ENCODE measurements at places on chromosomes 2 and 18.
A peak's percentile ranks its signal among the peaks of the same experiment; 100 is the strongest.

DNA sequence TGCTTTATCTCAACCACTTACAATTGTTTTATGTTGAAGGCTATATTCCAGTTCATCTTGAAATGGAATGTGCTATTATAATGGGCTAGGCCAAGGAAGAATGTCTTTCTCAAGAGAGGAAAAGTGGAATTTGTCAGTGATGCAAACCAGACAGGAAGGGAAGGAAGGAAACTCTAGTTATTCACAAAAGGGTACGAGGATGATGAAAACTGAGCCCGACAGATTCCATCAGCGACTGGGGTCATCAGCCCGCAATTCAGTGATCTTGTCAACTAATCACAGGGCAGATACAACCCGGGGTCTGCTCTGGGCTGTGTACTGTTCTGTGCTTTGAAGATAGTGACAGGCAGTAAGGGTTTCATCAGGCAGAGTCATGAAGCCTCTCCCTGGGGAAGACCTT is 23.4 kb upstream of the LYPD6 start:
- no peak for DNase-seq

DNA sequence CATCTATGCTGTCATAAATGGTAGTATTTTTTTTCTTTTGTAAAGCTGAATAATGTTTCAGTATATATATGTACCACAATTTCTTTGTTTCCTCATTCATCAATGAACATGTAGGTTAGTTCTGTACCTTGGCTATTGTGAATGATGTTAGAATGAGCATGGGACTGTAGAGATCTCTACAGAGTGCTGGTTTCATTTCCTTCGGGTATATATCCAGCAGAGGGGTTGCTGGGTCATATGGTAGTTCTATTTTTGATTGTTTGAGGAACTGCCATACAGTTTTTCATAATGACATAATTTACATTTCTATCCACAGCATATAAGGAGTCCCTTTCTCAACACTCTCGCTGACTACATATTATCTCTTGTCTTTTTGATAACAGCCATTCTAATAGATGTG is 243.5 kb downstream of the CDH7 start:
- DNase-seq = no peak

- no peak for DNase-seq
These were observed 84.6 kb downstream of the FBXO15 start for GRCh38 chr18:74063023-74063422.

DNA sequence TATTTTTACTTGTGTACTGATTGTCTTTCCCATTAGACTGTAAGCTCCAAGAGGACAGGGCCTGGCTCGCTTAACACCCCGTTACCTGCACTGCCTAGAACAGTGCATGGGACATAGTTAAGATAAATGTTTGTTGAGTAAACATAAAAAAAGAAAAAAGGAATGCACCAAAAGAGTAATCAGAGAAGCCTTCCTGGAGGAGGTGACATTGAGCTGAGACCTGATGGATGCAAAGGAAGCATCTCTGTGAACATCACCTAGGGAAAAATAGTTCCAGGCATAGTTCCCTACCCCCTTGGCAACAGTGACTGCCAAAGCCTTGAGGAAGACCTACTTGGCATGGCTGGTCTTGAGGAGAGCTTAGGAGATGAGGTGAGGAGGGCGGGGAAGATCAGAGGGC is 924 bp upstream of the TFCP2L1 start:
- DNase-seq = no peak

GRCh38 chr2:71935262-71935848 is 212.3 kb downstream of the CYP26B1 start:
- DNase-seq = peak; percentile 61

DNA sequence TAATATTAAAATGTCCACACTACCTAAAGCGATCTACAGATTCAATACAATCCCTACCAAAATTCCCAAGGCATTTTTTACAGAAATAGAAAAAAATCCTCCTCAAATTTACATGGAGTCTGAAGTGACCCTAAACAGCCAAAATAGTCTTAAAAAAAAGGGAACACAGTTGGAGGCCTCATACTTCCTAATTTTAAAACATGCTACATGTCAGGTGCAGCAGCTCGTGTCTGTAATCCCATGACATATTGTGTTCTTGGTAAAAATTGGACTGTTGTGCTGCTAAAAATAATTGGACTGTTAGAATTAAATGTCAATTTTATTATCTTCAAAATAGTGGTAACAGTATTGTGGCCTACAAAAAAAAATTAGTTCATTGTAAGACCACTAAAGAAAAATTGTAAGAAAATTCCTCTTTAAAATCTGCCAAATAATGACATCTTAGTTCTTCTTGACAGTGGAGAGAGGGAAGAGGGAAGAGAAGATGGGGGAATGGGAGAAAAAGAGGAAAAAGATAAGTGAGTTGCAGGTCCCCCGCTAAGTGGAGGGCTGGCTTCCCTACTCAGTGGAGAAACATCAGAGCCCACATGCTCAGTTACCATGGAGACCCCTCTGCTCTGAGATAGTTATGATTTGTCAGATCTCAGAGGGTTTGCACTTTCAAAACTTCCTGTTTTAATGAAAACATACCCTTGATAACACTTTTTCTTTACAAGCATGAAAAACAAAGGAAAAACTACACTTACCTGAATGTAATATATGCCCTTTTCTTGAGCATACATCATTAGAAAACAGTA is 46.5 kb downstream of the UNC50 start:
- no peak for DNase-seq

DNA sequence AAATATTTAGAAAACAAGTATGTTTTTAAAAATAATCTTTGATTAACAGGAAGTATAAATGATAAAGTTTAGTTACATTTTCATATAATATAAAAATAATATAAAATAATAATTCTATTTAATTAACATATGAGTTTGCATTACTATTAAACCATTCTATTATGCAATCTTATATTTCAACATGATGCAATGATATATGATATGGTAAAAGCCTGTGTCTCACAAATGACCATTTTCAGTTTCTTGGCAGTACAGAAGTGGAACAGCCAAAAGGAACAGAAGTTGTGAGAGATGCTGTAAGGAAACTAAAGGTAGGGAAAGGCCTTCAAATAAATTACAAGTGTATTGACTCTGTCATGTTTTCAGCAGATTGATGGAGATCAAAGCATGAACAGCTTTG is 230.8 kb downstream of the GULP1 start:
- no peak for DNase-seq

DNA sequence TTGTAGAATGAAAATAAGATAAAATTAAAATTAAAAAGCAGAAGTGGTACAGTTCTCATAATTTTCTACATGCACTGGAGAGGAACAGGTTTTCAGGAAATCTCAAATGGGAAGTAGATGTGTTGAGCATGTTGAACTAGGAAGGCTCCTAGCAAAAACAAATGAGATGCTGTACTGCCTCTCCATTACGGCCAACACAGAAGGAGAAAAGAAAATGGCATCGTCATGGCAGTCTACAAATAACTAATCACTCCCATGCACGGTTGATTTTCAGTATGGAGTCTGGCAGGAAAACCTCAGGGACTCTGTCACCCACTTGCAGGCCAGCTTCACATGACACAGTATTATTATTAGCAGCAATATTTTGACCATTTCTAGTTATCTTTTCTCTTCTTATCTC is 278.7 kb downstream of the NRXN1 start:
- no peak for DNase-seq

DNA sequence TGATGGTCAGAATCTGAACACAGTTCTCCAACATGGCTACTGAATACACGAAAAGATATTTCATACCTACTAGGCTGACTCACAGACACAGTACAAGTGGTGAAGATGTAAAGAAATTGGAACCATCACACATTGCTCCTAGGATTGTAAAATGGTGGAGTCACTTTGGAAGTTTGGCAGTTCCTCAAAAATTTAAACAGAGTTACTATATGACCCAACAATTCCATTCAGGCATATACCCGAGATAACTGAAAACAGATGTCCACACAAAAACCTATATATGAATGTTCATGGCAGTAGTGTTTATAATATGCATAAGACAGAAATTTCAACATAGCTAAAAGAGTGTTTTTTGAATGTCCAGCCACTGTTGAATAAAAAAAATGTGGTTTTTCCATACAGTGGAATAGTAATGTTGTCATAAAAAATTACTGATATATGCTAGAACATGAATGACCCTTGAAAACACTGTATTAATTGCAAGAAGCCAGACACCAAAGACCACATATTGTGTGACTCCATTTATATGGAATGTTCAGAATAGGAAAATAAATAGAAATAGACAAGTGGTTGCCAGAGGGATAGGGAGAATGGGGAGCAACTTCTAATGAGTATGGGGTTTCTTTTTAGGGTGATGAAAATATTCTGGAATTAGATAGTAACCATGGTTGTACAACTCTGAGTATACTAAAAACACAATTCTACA is 10.1 kb downstream of the RMP24 start:
- DNase-seq = no peak

DNA sequence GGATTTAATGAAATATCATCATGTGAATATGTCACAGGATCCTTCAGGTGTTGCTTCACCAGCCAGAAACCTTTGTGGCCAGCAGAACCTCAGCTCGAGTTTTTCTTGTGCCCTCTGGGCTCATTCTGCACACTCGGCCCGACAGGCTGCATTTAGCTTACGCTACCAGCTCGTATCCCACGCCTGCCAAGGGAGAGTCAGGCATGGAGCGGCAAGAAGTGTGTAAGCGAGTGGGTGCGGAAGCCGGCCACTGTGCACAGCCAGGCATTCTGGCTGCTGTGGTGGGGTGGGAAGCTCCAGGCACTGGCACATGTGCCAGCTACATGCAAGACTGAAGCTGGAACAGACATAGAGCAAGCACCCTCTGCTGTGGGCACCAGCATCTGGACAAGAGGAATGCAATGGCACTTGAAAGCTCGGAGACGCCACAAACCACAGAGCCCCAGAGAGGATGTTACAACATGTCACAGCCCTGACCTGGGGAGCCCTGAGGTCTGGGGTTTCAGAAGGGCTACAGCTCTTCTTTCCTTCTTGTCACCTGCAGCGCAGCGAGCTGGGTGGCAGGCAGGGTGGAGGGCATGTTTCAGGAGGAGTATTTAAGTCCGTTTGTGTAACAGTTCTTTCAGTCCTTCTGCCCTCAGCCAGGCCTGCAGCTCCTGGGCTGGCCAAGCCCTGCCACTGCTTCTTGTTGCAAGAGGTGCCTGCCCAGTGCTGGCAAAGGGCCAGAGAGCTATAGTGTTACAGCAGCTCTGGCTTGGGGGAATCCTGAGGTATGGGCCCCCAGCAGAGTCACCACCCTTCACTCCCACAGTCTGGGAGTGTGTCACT is 257.3 kb upstream of the HNMT start:
- no peak for DNase-seq

DNA sequence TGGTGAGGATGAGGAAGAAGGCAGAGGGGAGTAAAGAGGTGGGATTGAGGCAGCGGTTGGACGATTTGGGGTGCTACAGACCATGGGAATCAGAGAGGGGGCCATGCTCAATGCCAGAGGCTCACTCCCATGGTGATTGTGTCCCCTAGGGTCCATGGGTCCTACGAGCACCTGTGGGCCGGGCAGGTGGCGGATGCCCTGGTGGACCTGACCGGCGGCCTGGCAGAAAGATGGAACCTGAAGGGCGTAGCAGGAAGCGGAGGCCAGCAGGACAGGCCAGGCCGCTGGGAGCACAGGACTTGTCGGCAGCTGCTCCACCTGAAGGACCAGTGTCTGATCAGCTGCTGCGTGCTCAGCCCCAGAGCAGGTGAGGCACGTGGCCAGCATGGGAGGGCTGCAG is 5.2 kb downstream of the CAPN10 start:
- no peak for DNase-seq

DNA sequence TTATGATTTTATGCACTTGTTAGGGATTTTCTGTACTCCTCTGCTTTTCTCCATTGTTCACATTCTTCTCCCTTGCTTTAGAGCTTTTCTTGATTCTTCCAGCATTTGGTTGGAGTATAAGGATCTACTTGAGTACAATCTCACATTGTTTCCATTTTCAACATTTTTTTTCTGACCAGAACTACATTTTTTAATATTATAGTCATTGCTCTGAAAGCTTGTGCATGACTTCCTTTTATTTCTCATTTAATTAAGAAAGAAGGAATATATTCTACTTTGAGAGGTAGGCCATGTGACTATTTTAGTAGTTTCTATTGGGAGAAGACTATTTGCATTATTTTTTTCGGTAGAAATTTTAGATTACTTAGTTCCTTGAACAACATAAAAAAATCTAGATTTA is 200.4 kb downstream of the TMEM247 start:
- no peak for DNase-seq

DNA sequence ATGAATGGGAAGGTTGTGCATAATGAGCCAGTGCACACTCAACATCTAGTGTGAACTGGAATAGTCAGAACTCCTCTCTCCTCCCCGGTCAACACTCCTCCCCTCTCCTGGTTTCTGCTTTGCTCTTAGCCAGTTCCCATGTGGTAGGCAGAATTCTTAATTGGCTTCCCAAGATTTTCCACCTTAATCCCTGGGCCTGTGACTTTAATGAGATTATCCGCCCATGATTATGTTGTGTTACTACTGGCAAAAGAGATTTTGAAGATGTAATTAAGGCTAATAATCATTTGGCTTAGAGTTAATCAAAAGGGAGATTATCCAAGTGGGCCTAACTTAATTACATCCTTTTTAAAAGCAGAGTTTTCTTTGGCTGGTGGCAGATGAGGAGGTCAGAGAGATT is 34.2 kb upstream of the REV1 start:
- no peak for DNase-seq

DNA sequence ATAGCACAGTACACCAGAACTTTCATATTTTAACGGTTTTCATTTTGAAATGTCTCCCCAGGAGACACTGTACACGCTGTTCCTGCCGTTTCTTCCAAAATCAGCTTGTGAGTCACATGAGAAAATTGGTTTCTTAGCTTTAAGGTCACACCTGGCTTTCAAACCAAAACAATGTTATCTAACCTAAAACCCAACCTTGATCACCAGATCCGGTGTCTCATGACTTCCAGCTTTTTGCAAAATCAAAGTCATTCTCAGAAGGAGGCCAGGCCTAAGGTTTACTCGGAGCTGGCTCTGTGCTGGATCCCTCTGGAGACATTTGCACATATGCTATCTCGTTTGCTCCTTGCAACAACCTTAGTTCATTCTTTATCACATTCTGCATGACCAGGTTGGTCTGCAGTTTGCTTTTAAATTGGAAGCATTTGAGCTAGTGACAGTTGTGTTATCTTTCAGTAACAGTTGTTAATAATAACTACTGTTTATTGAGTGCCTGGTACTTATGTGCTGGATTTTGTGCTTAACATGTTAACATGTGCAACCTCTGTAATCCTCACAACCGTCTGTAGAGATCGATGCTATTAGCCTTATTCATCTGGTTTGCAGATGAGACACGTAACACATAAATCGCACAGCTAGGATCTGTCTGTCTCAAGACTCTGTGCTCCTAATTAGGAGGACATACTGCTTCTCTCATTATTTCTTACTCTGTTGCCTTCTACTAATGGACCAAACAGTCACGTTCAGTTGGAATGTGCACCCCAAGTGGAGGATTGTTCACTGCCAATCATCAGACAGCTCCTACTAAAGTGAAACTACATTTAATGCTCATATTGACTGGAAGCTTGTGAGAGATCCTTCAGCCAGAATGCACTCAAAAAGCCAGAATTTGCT is 105.5 kb downstream of the RNF144A start:
- no peak for DNase-seq

DNA sequence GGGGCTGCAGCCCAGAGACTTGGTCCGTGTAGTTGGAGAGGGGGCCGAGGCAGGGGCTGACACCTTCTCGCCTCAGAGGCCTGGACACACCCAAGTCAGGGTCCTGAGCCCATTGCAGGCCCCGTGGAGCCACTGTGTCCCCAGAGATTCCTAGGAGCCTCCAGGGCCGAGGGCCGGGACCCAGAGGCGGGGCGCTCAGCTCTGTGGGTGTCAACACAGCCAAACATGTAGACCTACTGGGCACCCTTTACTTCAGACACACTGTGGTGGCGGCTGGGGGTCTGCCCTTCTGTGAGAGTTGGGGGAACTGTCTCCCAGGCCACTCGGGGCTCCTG is 459 bp upstream of the ESPNL start:
- DNase-seq = peak; percentile 46

Data from left forelimb (tissue), 1 donor.